ENCODE measurements at places on chromosomes 16 and 17.

DNA sequence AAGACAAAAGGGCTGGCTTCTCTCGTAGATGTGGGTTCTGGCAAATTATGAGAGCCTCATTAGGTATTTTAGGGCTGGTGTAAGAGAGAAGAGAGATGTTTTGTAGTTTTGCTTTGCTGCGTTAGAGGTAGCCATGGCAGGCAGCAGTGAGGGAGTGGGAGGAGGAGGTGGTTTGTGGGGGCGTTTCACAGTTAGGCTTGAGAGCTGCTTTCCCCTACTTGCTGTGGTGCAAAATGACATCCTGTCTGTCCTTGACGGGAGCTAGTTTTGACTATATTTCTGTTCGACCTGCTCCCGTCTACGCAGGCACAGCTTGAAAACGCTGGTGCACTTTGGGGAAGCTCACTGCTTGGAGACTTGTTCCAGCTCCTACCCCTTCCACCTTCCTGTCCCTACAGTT, 75.5 kb downstream of the SLC5A11 start:
- DNase-seq: no peak

GRCh38 chr17:75749545-75750389, 15.2 kb downstream of the GALK1 start:
- DNase-seq: peak; percentile 96

DNA sequence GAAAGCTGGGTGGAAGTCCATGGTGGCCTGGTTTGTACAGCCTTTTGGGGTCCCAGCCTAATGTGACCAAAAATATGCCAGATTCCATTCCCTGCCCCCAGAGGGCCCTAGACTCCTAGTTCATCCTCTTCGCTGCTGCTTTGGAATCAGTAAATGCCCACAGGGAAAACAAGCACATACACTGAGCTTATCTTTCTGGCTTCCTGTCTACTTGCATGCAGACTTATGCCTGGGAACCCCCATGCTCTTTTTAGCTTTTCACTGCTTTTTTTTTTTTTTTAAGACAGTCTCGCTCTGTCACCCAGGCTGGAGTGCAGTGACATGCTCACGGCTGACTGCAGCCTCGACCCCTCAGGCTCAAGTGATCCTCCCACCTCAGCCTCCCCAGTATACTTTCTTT, 6.2 kb upstream of the CD300LG start:
- no peak for DNase-seq

DNA sequence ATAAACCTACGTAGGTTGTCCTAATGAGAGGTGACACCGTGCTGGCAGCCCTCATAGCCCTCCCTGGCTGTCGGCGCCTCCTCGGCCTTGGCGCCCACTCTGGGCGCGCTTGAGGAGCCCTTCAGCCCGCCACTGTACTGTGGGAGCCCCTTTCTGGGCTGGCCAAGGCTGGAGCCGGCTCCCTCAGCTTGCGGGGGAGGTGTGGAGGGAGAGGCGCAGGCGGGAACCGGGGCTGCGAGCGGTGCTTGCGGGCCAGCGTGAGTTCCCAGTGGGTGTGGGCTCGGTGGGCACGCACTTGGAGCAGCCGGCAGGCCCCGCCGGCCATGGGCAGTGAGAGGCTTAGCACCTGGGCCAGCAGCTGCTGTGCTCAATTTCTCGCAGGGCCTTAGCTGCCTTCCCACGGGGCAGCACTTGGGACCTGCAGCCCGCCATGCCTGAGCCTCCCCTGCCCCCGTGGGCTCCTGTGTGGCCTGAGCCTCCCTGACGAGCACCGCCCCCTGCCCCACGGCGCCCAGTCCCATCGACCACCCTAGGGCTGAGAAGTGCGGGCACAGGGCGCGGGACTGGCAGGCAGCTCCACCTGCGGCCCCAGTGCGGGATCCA, 40.1 kb upstream of the AMZ2 start:
- peak; percentile 42 for DNase-seq
